ENCODE measurements at places on chromosomes 1 and 21.

DNA sequence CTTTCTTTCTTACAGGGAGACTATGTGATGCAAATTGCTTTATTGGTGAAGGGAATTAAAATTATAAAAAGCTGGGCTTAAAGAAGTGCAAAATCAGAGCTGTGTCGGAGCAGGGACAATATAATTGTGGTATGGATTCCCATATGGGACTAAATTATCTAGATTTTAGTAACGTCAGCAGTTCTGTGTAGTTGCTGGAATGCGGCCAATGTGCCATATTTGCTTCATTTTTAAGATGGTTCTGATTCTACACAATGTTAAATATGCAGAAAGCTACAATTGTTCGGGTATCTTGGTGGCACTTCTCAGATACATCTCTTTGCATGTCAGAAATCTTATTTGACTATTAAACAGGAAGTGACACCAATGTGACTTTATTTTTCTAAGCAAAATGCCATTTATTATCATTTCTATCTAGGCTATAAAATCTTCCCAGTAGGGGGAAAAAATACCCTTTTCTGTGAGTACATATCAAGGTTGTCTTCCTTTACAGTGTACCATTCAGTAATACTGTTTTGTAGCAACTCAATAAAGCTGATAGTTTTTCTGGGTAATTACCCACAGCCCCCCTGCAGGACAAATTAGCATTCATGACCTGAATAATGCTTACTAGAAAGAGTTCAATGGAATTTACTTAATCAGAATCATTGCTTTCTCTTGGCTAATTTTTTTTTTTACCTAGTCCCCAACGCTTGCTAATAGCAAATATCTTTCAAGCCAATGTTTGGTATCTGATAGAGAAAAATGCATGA is 288.3 kb upstream of the ADGRL2 start:
- DNase-seq: no peak

GRCh38 chr1:186627019-186627418 is 53.2 kb downstream of the PTGS2 start:
- DNase-seq: no peak

DNA sequence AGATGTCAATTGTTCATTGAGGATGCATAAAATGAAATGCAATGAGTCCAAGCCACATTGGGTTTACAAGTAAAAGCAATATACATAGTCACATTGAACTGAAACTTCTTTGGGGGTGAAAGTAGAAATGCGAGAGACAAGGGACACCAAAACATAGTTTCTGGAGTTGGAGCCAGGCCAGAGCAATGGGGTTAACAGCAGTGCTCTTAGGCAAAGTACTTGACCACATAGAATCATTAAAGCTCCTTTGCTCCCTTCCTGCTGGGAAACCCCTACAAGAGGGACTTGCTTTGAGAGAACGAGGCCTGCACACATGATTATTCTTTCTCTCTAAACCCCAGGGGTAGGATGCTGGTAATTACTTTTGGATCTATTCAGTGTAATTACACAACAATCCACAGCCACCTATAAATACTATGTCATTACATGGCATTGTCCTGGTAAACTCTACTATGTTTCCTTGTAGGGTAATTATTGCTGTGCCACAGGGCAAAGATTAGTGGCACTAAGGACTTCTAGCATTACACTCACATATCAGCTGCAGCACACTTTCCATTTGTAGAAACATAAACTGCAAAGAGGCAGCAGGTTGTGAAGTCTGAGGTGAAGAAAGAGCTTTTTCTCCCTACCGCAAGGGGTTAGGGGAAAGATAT is 421.6 kb upstream of the PBX1 start:
- no peak for DNase-seq

- no peak for DNase-seq
These were observed 197.8 kb upstream of the HMCN1 start for GRCh38 chr1:185536165-185536920.

DNA sequence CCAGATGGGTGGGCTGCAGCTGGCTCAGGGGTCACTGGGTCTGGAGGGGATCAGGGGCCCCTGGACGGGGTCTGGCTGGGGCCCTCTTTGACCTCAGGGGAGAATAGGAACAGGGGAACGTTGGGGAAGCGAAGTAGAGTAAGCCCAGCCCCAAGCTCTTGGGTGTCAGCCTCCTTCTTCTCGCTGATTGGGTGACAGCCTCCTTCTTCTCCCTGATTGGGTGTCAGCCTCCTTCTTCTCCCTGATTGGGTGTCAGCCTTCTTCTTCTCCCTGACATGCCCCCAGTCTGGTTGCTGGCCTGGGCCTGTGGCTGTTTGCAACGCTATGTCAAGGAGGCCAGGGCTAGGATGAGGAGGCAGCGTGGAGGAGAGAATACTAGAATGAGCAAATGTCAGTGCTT is 76.7 kb upstream of the CASZ1 start:
- no peak for DNase-seq

DNA sequence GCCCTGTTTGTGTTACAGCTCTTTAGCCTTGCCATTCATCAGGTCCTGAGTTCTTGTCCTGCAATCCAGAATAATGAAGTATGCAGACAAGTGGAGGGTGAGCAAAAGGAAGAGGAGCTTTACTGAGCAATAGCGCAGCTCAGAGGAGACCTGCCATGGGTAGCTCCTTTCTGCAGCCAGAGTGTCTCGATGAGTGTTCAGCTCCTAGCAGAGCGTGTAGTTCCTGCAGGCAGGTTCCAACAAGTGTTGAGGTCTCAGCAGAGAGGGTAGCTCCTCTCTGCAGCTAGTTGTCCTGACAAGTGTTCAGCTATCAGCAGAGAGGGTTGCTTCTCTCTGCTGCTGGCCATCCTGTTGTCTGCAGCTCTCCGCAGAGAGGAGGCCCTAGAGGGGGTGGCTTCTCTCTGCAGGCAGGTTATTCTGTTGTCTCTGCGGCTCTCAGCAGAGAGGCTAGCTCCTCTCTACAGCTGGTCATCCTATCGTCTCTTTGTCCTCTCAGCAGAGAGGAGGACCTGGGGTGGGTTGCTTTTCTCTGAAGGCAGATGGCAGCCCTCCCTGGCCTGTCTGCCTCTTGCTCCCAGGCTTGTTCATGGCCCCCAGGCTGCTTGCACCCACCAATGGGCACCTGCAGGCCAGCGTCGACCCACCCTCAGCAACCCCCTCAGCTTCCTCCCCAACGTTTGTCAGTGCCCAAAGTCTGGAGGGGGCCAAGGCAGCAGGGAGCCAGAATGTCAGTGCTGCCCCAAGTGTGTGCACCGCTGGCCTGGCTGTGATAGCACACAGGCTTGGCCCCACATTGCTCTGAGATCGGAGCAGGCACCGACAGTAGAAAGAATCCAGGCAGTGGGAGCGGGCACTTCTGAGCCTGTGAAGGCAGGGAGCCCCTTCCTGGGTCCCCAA is 112.5 kb upstream of the RUNX3 start:
- no peak for DNase-seq

DNA sequence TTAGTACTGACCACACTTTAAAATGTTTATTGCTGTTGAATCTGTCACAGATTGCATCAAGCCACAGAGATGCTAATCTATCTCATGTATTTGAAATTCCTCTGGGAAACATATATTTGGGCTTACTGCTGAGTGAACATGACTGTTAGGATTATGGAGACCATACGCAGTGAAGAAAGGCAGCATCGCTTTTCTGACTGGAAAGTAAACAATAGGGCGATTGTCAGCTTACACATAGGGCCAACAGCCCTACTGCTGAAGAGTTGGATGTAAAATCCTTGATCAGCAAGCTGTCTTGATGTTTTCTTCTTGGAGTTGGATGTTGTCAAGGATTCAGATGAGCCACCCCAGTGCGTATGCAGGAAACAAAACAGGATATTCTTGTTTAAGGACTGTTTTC is 368.7 kb upstream of the ADGRL2 start:
- DNase-seq: no peak

- DNase-seq: no peak
These were observed 71.5 kb downstream of the PGM1 start for GRCh38 chr1:63664742-63665141.

- DNase-seq: no peak
These were observed 29.6 kb upstream of the AGL start for GRCh38 chr1:99820546-99820945.

GRCh38 chr1:39107341-39108290 is 81.5 kb downstream of the NDUFS5 start:
- no peak for DNase-seq

Measured in activated CD4-positive, alpha-beta T cell treated with anti-CD3 and anti-CD28 coated beads, Interleukin-2, amount 50 U/mL, for 4 hours (primary cell).